Glomerular endothelial cell (primary cell): ENCODE measurements at places on chromosomes 4 and X.
A peak's percentile ranks its signal among the peaks of the same experiment; 100 is the strongest.

DNA sequence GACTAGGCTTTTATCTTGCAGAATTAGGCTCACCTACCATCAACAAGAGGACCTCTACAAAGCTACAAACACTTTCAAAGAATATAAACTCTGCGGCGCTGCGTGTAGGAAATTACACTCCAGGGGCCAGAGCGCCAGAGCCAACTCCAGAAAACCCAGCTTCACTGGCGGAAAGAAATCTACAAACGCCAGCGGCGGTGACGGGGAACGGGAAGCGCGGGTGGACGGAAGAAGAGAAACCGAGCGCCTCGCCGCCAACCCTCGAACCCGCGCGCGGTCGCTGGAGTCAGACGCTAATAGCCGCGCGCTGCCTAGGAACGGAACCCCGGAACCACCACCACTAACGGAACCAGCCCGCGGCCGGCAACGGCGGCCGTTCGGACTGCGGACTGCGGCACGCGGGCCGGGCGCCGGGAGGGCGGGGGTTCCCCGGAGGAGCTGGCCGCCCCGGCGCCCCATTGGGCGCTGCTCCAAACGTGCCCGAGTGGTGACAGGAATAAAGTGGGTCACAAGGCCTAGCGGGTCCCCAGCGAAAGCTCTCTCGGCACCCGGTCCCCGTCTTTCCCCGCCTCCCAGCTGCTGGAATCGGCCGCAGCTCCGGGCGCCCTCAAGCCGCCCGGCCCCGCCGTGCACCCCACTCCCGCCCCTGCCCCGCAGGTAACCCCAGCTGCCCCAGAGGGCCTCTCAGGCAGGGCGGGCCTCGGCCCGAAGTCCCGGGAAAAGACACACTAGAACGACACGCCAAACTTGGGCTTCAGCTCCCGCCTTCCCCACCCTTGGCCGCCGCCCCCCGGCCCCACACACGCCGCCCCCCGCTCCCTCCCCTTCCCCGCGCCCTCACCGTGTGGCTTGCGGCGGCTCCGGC, 836 bp downstream of the CLOCK start:
- no peak for DNase-seq

GRCh38 chrX:9369802-9370291, 95.0 kb upstream of the TBL1X start:
- DNase-seq = no peak

- DNase-seq = peak; percentile 9
Observed at GRCh38 chrX:71859637-71860036, 51.0 kb upstream of the NHSL2 start.

DNA sequence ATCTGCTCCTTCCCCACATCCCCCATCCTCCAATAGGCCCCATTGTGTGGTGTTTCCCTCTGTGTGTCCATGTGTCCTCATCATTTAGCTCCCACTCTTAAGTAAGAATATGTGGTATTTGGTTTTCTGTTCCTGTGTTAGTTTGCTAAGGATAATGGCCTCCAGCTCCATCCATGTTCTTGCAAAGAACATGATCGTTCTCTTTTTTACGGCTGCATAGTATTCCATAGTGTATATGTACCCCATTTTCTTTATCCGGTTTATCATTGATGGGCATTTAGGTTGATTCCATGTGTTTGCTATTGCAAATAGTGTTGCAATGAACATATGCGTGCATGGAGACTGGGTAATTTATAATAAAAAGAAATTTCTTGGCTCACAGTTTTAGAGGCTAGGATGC, 31.5 kb downstream of the GRK4 start:
- no peak for DNase-seq

- no peak for DNase-seq
Observed at GRCh38 chrX:79263550-79263949, 103.6 kb downstream of the ITM2A start.

DNA sequence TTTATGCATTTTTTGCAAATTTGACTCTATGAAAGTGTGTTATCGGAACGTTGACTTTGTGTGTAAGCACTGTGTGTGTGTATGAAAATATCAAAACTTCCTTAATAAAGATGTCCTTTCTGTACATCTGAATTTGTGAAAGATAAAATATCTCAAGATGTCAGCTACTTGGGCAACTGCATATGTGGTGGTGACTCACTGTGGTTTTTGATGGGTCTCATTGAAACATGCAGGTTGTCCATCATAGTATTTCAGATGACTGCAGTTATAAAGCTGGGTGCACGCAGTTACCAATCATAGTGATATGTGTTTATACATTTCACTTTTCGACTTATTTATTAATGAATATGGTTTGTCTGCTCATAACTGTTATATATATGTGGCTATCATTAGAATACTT, 19.7 kb upstream of the BBS12 start:
- DNase-seq = no peak

DNA sequence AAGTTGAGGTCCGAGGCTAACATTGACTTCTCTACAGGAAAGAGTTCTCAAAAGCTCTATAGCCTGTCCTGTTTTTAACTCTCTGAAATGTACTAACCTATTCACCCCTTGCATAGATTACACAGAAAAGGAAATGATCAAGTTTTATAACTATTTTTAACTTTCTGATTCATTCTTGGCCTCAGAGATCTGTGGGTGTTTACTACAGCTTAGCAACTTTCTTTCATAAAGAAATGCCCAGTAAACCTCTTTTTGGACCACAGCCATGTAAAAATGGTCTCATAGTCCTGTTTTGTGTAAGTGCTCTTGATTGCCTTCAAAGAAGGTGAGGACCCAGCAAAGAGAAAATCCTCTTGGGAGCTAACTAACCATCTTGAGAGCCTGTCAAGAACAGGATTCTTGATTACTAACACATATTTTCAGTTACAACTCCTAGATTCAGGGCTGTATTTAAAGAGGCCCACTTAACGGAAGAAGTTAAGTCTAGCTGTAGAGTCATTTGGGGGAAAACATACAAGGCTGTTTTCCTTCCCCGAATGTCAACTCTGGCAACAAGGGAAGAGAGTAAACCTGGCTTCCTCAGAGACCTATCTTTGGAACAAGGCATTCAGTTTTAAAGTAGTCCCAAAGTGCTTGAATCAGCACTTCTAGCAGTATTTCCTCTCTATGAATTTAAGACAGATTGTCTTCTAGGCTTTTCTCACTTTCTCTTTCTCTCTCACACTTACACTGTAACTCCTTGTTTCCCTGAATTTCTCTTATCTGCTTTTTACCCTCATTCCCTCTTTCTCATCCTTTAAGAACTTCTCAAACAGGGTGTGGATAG, 78.2 kb downstream of the IL21 start:
- DNase-seq = peak; percentile 68

- no peak for DNase-seq
Observed at GRCh38 chrX:153200462-153200861, 21.4 kb downstream of the MAGEA1 start.

- no peak for DNase-seq
Observed at GRCh38 chrX:24982306-24982965, 33.3 kb downstream of the ARX start.
